Frontal cortex (tissue), 4 donors: ENCODE measurements at places on chromosomes 13 and 19.
A peak's percentile ranks its signal among the peaks of the same experiment; 100 is the strongest.

GRCh38 chr13:72458701-72459100 lies 268.7 kb downstream of the MZT1 start:
- no peak for DNase-seq

GRCh38 chr19:19584356-19584755 lies 34.1 kb downstream of the PBX4 start:
- no peak for DNase-seq

DNA sequence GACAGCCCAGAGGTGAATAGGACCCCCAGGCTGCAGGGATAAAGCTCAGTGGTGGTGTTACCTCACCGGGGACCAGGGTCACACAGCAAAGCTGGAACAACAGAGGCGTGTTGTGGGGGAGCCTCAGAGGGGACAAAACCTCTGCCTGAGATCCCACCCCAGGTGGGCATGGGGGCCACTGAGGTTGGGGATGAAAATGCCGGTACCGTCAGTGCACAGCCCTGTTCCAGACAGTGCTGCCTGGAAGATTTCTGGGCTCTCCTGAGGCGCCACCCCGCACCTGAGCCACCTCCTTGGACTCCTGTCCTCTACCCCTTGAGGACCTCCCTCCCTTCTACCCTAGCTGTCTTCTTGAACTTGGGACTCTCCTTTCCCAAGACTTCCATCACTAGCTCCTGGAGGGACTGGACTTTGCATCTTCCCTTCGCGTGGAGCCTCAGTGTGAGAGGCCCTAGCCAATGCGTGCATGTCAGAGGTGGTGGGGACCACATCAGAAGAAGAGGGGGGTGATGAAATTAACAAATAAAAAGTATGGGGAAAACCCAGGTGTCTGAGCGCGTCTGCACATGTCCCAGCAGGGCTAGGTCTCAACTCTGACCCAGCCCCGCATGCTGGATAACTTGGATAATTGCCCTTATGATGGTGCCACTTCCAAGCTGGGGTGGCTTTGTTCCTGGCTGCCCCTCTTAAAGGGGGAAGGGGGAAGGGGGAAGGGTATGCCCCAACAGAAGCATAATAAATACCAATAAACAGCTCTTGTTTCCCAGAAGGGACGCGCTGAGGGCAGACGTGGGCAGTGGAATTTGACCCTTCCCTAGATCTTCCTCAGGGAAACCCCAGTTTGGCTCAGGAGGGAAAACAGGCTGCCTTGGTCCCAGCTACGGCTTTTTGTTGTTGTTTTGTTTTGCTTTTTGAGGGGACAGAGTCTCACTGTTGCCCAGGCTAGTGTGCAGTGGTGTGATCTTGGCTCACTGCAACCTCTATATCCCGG lies 11.6 kb downstream of the CNFN start:
- DNase-seq = no peak

- DNase-seq = no peak
Observed at GRCh38 chr13:22700246-22700887, 480.4 kb upstream of the SGCG start.

- DNase-seq = no peak
Observed at GRCh38 chr13:37608750-37609339, 10.3 kb upstream of the POSTN start.

DNA sequence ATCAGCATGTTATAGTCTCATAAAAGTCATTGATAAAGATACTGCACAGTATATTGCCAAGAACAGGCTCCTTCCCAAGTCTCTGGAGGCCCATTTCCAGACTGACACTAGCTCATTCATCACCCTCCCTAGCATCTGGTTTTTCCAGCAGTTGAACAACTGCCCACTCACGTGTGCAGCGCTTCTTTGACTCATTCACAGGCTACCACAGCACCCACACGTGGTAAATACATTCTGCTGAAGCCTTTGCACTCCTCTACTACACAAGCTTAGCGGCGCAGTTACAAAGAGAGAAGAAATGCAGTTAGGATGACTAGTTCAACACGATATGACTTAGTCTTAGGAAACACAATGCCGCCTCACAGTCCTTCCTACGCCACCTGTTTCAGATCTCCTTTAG lies 87.7 kb downstream of the DOCK9 start:
- DNase-seq = peak; percentile 9

- DNase-seq = no peak
Observed at GRCh38 chr13:78521091-78521490, 82.3 kb downstream of the POU4F1 start.

GRCh38 chr13:75566658-75567057 lies 17.1 kb downstream of the UCHL3 start:
- no peak for DNase-seq

- DNase-seq = no peak
Observed at GRCh38 chr19:3396881-3397265, 30.5 kb downstream of the NFIC start.

- no peak for DNase-seq
Observed at GRCh38 chr13:31887286-31887685, 144.3 kb upstream of the FRY start.

DNA sequence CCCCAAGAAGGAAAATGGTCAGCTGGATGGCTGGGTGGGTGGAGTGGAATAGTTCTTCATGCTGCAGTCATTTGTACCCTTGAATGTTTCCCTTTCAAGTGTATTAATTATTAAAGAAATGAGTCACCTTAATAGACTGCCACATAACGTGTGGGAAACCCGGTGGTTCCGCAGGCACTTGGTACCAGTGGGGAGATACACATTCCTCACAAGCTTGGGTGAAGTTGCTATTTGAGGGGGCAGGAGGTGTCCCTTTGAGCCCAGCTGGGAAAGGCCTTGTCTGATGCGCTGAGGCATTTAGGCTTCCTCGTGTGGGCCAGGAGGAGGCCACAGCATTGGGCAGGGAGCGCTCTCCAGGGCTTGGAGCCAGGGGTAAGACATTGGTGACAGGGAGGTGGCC lies 57.7 kb downstream of the ATP8A2 start:
- no peak for DNase-seq

DNA sequence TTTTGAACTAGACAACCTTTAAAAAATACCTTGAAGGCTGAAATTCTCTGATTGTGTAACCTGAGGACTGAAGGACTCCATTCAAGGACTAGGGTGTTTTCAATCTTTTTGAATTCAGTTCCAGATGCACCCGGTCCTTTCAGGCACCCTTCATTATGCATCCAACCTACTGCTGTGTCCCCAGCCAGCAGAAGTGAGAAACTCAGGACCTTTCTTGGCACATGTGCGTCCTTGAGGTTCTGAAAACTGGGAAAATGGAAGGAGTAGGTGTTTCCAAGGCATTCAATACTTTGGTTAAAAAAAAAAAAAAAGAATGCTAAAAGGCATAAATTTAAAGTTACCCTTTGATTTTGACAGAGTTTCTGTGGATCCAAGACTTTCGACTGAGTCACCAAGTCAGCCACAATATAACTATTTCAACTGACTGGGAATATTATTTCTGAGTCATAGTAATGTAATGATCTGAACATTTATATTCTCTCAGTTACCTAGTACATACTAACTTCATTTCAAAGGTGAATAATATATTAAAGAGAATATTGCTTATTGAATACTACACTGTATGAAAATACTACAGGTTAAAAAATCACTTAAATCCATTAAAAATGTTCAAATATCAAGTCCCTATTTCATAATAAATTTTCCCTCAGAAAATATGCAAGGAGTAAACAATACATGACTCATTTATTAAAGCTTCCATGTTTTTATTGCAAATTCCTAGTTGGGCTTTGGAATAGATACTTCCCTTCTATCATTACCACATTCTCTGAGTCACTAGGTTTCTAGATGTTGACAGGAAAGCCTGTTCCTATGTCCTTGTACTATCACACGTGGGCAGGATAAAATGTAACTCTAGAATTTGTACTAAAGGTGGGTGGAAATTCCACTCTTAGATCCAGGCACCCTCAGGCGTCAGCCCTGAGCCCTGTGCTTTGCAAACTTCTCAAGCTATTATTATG lies 2.4 kb upstream of the ITGBL1 start:
- DNase-seq = no peak

DNA sequence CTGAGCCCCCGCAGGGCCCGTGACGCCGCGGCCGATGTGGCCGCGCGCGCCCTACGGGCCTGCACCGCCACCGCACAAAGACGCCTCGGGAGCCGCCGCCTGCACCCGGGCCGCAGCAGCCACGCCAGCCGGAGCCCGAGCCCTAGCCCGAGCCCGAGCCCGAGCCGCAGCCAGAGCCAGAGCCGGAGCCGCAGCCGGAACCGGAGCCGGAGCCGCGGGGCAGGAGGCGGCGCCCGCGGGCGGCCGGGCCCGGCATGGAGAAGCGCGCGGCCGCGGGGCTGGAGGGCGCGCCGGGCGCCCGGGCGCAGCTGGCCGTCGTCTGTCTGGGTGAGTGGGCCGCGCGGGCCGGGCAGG lies 379 bp downstream of the LRP3 start:
- DNase-seq = no peak

GRCh38 chr19:46115396-46116106 lies 8.9 kb downstream of the IGFL3 start:
- DNase-seq = no peak

- DNase-seq = no peak
Observed at GRCh38 chr13:42777467-42777866, 3.9 kb upstream of the FAM216B start.

DNA sequence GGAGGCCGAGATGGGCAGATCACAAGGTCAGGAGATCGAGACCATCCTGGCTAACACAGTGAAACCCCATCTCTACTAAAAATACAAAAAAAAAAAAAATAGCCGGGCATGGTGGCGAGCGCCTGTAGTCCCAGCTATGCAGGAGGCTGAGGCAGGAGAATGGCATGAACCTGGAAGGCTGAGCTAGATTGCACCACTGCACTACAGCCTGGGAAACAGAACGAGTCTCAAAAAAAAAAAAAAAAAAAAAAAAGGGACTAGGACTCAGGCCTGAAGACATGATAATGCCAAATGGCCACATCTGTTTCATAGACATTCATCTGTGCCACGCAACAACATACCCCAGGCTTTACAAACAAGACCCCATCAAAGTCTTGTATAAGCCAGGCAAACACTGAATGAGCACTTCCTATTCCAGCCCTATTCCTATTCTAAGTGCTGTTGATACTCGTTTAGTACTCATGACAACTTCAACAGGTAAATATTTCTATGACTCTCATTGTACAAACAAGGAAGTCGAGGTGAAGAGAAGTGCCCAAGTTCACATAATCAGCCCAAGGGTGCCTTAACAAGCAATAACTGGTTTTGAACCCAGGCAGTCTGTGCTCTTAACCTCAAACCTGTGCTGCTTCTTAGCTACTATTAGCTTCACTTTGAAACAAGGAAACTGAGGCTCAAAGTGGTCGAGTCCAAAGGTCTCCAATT lies 1.7 kb downstream of the B9D2 start:
- no peak for DNase-seq

- no peak for DNase-seq
Observed at GRCh38 chr13:65593298-65593874, 1636.8 kb downstream of the PCDH9 start.

DNA sequence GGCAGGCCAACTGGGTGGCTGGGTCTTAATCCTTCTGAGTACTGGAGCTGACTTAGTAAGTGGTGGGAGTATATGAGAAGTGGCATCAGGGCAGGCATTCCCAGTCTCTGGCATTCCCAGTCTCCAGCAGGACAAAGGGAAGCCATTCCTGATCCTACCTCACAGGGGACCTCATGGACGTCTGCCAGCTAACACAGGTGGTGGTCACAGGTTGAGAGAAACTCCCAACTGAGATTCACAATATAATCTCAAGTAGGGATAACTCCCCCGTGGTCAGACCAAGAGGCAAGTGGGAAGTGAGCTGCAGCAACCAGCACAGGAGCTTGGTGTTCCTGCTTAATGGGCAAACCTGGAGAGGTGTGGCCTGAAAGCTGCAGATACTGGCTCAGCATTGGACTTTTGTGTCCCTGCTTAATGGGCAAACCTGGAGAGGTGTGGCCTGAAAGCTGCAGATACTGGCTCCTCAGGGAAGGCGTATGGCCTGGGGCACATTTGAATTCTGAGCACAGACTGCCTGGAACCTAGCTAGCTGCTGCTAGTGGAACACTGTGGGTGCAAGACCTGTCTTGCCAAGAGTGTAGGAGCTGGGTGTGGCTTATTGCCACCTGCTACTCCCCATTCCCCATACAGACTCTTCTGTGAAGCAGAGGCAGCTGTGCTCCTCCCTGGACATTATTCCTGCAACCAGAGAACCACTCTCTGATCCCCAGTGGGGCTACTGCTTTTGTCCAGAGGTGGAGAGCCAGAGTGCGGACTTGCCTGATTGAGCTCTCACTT lies 25.9 kb upstream of the OR10H2 start:
- no peak for DNase-seq

DNA sequence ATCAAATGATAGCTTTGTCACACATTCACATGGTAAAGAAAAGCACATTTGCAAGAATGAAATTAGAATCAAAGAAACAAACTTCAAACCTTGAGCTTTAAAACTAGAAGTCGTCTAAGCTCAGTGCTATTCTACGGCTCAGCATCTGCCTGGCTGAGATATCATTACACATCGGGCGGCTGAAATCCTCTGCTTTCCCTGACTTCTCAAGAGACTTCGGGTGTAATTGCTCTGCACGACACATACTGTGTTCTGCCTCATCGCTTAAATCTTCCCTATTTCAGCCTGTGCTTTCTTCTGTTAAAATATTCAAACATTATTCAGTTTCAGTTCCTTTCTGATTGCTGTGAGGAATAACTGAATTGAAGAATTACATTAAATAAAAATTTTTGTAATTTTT lies 265.3 kb downstream of the NALCN start:
- DNase-seq = no peak

DNA sequence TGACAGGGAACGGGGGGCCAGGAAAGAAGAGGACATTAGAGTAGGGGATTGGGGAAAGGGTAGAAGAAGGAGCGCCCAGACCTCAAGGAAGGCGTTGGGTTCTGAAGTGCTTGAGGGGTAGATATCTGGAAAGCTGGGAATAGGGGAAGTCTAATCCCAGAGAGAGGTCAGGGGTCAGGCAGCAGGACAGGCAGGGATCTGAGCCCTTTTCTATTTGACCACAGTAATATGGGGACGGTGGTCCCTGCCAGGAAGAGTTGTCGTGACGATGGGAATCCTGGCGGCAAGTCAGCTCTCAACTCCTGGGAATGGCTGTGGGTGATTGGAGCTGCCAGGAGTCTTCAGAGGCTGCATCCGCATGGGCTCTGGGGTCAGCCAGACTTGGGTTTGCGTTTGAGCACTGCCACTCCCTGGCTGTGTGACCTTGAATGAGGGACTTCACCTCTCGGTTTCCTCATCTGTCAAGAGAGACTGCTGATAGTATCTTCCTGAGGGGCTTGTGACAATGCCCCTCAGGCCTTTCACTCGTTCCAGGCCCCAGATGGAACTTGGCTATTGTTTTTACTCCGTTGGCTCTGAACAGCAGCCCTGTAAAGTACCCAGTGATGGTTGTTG lies 1.3 kb downstream of the AP2A1 start:
- no peak for DNase-seq

DNA sequence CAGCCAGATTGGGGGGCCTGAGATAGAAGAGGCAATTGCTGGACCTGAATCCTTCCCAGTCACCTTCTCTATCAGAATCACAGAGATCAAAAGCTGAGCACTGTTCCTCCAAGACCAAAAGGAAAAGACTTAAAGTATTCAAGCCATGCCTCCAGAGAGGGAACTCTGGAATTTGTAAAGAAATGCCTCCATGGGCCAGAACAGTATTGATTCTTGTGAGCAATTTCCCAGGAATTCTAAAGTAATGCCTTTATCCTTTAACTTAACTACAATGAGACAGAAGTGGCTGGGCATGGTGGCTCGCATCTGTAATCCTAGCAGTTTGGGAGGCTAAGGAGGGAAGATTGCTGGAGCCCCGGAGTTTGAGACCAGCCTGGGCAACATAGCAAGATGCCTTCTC lies 148.8 kb downstream of the FLT1 start:
- DNase-seq = no peak

GRCh38 chr13:51797664-51798488 lies 6.1 kb downstream of the DHRS12 start:
- no peak for DNase-seq

- DNase-seq = peak; percentile 10
Observed at GRCh38 chr13:31896427-31896826, 135.1 kb upstream of the FRY start.
